ENCODE measurements at places on chromosomes 5 and 9. TPM values are rescaled to one million over a fixed set of nuclear protein-coding genes. Genes with fewer than 3 reads are reported as not detected.

Gene PAEP
- not detected for total RNA-seq

Gene CACNA1B
- total RNA-seq = 0.14 TPM

Gene PCDHA12
- total RNA-seq = under 0.01 TPM

Gene EQTN
- not detected for total RNA-seq

Gene PAXX
- total RNA-seq = 17.4 TPM

Gene VAV2
- total RNA-seq = 15.0 TPM

Gene TXNDC15
- 67.1 TPM for total RNA-seq

Gene LCN10
- total RNA-seq = not detected

Gene ZFYVE16
- total RNA-seq = 49.5 TPM

Gene PCDHA4
- 0.22 TPM for total RNA-seq

Gene RETREG1
- total RNA-seq = 0.27 TPM

Gene PPP3R2
- total RNA-seq = not detected
